AG09319 (cell line): ENCODE measurements at places on chromosomes 7 and 10.
A peak's percentile ranks its signal among the peaks of the same experiment; 100 is the strongest.

DNA sequence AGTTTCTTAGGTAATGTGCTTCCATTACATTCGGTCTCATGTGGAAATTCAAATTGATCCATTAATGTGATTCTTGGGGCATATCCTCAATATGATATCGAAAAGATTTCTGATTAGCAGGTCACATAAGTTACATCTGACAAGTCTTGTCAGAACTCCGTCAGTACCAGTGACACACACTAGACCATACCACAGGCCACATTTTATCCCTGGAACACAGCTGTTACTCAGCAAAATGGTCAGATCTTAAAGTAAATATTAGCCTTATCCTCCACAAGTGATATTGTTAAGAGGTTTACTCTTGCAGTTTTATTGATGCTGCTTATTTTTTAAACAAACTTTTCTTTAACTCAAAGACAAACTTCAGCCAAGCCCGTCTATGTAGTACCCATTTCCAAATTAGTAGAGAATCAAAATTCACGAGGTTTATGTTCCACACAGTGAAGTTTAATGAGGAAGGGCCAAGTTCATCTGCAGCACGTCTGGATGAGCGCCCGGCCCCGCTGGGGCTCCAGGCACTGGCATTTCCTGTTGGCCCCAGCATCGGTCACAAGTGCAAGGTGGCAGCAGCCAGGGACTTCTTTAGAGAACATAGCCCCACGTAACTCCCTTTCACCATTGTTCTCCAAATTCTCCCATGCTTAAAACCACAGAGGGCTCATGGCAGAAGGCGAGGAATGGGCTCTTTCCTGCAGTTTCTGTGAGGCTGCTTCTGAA is 132.2 kb downstream of the VIPR2 start:
- no peak for DNase-seq

DNA sequence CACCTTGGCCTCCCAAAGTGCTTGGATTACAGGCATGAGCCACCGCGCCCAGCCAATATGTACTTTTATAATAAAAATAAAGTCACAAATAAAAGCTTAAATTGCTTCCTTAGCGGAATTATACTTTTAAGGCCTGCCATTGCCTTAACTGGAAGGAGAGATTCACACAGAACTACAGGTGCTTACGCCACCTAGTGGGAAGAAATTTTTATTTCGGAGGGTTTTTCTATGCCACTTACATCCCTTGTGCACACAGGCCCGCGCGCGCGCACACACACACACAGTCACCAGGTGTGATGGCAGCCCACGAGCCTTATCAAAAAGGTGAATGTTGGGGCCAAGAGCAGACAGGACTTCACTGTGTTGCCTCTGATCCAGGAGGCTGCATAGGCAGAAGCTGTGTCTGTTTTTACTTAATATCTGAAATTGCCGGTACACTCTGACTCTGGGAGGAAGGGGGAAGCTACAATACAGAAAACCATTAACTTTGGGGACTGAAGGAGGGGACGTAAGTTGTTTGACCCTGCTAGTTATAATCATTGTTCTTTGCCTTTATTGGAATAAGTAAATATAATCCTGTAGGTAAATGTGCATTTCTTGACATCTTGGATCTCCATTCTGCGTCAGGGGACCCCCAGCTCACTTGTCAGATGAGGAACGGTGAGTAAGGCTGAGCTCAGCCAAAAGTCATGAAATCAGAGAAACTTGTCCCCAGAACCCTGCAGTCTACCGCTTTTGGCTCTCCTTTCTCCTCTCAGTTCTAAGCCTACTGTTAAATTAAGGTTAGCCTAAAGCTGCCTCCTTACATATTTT is 87.1 kb downstream of the SLC16A9 start:
- DNase-seq, result peak; percentile 5

GRCh38 chr10:18418541-18419215 is 232.7 kb downstream of the NSUN6 start:
- DNase-seq, result no peak

- DNase-seq, result no peak
Measured at GRCh38 chr7:141844256-141844655, 3.0 kb upstream of the PRSS37 start.

DNA sequence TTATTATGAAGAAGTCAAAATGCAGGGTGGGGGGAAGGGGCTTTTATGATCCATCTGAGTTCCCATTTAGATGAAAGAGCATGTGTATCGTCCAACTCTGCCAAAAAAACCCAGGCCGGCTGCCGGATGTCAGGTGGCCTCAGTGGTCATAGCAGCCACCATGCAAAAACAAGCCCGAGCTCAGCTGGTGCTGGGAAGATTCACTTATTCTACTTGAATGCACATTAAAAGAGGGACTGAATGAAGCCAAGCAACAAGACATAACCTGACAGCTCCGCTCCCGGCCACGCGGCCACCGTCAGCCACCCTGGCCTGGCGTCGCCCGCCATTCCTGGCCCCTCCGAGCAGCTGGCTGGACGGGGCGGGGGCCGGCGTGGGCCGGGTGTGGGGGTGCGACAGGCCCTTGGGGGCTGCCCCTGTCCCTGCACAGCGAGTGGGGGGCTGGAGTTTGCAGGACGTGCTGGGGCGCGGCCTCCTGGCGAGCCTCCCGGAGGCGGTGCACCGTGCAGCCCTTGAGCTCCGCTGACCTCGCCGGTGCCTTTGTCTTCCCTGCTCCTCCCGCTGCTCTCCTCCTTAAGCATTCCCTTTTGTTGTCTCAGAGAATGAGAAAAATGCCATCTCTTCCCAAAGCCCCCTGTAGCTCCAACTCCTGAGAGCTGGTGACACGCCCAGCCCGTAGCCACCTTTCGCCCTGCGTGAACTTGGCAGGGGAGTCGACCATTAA is 67.8 kb downstream of the EBF3 start:
- no peak for DNase-seq

GRCh38 chr10:74223755-74224529 is 72.9 kb downstream of the ADK start:
- no peak for DNase-seq

DNA sequence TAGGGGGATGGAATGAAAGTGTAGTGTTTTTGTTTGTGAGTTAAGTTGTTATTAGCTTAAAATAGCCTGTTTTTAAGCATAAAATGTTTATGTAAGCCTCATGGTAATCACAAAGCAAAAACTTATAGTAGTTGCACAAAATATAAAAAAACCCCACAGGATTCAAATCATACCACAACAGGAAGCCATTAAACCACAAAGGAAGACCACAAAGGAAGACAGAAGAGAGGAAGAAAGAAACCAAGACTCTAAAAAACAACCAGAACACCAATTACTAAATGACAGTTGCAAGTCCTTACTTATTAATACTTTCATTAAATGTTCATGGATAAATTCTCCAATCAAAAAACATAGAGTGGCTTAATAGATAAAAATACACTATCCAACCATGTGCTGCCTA is 63.6 kb downstream of the ANKRD7 start:
- no peak for DNase-seq

DNA sequence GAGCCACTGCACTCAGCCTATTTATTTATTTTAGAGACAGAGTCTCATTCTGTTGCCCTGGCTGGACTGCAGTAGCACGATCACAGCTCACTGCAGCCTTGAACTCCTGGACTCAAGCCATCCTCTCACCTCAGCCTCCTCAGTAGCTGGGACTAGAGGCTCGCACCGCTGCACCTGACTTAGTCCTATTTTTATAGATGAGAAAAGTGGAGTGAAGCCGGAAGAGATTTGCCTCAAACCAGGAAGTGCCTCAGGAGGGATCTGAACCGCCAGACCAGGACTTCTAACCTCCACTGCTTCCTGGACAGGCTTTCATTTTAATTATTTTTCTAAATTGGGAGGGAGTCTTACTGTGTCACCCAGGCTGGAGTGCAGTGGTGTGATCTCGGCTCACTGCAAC is 17.5 kb upstream of the CLIP2 start:
- no peak for DNase-seq
